ENCODE measurements at places on chromosomes 6 and 20. TPM values are rescaled to one million over a fixed set of nuclear protein-coding genes. Genes with fewer than 3 reads are reported as not detected.

The KCNK16 gene
- total RNA-seq: not detected

The RIN2 gene
- 72.2 TPM for total RNA-seq

The SLC25A27 gene
- total RNA-seq: 0.28 TPM

The SPATS1 gene
- total RNA-seq: not detected

The PDE7B gene
- 12.4 TPM for total RNA-seq
